ENCODE measurements at places on chromosomes 6 and 20.

DNA sequence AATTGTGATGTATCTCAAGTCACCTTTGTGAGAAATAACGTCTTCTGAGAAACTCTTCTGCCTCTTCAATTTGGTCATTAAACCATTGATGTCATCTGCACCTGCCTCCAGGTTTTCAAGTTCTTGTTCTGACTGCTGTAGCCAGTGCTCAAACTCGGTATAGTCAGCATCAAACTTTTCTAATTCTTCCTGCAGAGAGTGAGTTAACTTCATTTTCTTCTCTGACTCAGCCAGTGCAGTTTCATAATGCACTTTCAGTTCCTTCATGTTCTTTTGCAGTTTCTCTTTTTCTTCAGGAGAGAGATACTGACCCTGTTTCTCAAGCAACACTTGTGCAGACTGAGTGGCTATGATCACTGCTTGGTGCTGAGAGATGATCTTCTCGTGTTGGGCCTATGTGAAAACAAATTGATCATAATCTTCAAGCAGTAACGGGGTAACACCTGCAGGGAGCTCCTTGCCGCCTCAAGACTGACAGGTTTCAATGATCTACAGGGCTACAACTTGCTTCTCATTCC lies 48.8 kb downstream of the DST start:
- peak; percentile 78 for DNase-seq

GRCh38 chr6:97151601-97152000 lies 131.4 kb downstream of the MMS22L start:
- no peak for DNase-seq

DNA sequence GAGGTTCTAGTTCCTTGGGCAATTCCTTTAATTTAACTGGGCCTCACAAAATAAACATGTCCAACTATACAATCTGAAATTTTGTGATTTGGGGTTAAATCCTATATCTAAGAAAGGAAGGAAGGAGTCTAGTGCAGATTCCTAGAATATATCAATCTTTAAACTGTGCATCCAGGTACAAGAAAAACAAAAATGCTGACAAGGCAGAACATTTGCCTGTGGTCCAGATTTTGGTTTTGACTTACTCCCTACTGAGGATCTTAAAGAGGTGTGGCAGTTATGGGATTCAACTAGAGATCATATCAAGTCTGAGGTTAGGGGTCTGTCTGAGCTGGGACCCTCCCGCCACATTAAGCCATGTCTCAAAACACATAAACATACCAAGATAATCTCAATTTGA lies 17.7 kb upstream of the COX7A2 start:
- DNase-seq = no peak

DNA sequence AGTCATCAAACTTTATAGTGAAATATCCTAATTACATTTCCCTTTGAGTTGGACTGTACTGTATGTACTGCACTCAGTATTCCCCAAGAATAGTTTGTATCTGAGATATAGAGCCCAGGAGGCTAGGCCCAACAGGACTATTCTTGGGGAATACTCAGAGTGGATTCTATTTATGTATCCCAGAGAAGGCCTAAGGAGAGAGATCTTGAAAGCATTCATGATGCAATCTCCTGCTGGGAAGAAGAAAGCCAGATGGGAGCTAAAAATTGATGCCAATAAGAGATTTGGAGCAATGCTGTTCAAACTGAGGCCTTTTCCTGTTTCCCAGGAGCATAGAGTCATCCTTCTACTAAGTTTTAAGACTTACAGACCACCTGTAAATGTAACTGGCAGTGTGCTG lies 452.1 kb upstream of the PLCB4 start:
- no peak for DNase-seq

- DNase-seq = peak; percentile 45
Measured at GRCh38 chr6:24431045-24431451, 28.3 kb downstream of the MRS2 start.

- DNase-seq = peak; percentile 11
Measured at GRCh38 chr20:15654208-15654649, 919.0 kb downstream of the KIF16B start.

DNA sequence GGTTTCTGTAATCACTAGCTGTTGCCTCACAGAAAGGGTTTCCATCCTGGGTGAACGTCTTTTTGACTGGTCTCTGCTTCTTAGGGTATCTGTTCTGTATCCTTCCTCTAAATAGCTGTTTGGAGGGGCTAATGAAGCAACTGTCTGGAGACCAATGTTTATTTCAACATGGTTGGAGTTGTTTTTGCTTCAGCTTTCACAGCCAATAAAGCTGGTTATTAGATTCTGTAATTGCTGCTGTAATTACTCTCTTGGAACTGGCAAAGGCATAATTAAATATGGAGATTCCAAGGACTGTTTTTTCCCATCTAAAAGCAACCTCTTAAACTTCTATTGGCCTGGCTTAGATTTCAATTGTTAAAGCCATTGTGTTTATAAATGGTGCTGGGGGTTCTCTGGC lies 31.9 kb downstream of the CHMP4B start:
- no peak for DNase-seq

DNA sequence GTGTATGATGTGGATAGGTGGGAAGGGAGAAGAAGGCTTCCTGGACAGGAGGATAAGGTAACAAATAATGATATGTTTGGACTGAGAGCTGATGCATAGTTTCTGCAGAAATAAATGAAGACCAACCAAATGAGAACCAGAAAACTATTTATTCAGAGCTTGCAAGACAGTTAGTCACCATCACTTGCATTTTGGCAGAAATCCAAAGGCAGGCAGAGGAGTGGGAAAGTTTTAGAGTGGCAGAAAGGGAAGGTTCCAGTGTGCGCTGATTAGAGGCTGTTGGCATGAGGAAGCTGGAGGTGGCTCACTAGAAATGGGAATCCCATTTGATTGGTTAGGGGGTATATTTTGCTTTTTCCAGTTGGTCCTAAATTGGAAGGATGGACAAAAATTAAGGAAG lies 13.0 kb upstream of the F13A1 start:
- peak; percentile 80 for DNase-seq

DNA sequence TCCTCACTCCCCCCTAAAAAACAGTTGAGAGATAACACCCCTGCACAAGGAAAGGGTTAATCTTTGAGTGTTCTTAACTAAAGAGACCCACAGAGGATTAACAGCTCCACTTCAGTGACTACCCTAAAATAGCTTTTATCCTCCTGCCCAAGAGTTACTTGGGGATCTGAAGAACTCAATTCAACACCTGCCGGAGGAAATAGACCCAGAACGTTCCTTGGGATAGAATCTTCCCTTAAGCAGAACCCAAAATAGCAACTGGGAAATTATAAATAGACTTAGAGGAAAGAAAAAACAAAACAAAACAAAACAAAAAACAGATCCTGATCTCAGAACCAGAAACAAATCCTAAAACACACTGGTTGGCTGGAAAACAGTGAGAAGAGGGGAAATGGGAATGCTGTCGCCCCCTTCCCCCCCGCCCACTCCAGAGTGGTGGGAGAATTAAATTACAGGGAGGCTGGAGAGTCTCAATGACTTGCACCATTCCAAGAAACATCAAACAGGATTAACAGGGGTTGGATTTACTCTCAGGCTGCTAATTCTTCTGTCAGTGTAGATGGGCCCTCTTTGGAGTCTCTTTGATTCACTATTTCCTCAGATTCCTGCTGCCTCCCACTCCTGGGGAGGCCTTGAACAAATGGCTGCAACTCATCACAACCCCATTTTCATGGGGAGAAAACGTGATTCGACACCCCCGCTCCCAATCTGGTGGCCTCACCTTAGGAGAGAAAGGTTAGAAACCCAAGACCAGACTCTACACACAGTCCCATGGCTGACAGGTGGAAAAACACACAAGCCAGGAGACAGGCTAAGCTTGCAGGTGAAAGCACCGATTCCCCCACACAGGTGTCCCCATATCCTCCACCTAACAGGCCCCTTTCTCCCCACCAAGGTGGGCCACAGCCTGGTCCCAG lies 1.4 kb downstream of the PLAGL2 start:
- no peak for DNase-seq

DNA sequence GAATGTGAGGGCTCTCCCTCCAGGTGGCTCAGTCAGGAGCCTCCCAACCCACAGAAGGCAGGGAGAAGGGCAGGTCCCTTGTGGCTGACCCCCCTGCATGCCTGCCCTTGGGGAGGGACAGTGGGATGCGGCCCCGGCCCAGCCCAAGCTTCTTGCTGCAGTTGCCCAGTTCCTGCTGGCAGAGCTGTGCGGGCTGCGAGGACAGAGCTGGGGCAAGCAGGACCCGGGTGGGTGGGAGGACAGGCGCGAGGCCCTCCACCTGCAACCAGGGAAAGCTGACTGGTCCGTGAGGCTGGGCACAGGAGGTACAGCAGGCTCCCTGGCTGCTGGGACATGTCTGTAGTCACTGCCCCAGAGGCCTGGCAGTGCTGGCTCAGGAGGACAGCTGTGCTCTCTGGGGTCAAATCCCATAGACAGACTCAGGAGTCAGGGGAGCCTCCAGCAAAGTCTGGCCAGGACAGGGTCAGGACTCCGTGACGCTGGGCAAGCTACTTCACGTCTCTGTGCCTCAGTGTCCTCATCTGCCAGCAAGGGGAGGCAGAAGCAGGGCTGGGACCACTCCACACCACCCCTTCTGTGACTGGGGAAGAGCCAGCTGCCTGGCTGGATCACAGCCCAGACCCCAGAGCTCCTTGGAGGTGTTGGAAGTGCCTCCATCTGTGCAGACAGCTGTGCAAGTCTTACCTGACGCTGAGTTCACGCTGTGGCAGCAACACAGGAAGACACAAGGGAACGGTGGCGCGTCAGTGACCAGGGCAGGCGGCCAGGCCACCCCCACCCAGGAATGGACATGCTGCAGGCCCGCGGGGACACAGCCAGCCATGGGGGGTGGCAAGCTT lies 13.0 kb downstream of the UCKL1 start:
- DNase-seq = no peak

DNA sequence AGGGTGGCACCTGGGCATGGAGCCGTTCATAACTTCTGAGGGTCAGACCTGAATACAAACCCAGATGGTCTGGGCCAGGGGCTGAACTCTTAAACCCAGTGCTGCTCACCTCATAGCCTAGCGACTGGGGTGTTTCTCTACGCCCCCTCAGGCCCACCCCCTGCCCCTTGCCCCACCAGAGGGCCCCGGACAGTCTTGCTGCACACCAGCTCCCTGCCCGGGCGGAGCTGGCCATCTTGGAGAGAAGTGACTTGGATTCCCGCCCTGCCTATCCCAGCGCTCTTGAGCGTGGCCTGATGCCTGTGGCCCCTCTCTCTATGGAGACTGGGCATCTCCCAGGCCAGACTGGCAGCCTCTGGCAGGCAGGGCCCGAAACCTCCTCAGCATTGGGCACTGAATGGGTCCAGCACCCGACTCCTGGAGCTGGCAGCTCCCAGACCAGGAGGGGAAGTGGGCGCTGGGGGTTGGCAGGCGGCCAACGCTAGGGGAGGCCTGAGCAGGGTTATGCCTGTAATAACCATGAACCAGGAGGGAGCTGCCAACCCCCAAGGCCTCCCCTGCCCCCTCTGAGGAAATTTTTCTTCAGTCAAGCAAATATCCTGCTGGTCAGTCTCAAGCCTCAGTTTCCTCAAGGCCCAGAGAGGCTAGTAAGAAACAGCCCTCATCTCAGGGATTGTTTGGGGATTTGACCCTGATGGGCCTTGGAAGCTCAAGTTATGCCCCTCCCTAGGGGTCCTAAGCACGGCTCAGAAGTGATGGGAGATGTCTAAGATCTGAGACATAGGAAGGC lies 169.5 kb downstream of the VEGFA start:
- DNase-seq = no peak

- no peak for DNase-seq
Measured at GRCh38 chr20:59661621-59662020, 57.3 kb downstream of the PHACTR3 start.

DNA sequence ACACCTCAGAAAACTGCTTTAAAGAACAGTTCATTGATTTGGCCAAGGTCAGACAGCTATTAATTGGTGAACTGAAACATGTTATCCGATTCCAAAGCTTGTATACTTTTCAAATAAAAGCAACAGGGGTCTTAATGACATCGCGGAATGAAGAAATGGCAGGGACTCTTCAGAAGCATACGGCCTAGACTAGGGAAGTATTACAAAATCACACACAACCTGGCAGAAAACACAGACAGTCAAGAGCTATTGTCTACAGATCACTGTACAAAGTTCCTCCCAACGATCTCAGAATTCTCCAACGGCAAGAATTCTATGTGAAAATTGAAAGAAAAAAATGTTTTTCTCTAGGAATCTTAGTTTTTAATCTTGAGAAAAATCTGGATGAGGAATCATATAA lies 105.5 kb downstream of the PTPRK start:
- no peak for DNase-seq

DNA sequence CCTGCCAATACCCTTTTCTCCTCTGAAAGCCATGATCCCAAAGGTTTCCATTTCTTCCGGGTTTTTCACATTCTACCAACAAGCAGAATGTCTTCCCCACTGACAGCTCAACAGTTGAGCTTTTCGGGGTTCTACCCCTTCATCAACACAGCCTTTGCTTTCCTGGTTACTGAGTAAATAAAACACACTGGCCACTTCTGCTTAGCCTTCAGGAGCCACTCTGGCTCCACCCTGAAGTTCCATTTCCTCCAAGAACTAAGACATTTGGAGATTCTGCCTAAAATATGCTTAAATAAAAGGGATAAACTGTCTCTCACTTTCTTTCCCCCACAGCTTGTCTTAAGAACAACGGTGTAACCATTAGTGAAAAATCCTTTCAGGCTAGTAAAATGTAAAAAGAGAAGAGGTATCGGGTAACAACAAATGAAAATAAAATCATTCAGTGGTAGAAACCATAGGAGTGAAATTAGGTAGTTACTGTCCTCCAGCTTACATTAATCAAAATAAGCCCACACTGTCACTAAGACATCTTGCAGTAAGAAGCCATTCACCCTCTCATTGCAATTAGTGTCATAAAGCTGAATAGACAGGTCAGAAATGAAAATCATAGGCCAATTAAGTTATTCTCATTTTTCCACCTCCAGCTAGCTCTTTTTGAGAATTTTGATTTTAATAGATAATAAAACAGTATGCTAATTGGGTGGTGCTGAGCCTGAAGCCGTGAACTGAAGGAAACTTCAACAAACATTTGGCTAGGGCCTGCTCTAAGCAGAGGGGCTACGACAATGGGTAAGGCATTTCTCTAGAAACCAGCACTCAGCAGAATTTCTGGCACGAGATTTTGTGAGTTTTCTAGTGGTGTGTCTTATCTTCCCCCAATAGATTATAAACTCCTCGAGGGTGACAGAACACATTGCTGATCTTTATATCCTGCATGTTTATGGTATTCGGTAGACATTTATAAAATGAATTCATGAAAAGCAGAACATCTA lies 194.2 kb downstream of the KHDC1L start:
- no peak for DNase-seq

DNA sequence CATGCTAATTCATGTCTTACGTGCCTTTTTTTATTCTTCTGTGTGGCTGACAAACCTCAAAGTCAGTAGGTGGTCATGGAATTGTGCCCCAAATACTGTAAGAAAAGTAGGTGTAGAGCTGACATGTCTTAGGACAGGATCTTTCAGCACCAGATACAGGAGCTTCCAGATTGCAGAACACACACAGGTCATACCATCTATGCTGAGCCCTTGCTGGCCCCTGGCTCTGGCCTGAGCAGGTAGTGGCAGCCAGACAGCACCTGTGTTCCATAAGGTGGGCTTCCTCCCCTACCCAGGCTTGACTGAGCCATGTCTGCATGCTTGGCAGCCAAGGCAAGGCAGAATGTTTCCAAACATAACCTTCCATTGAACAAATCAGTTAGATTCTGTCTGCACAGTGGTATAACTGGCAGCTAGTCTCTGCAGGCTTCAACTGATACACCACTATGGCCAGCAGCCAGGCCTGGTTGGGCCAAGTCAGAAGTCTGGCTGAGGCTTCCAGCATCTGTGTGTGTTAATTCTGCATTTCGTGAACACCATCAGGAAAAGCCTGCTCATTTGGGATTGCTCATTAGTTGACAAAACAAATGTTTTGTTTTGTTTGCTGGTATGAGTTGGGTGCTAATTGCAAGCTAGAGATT lies 366.5 kb downstream of the FOXA2 start:
- no peak for DNase-seq

Measured in CD14-positive monocyte (primary cell).